ENCODE measurements at places on chromosomes 6 and 20.

GRCh38 chr6:111558690-111559187 lies 46.9 kb downstream of the TRAF3IP2 start:
- DNase-seq, result no peak

- no peak for DNase-seq
Observed at GRCh38 chr6:53119349-53119748, 29.3 kb downstream of the GCM1 start.

GRCh38 chr6:19279273-19279684 lies 557.9 kb upstream of the ID4 start:
- DNase-seq, result no peak

DNA sequence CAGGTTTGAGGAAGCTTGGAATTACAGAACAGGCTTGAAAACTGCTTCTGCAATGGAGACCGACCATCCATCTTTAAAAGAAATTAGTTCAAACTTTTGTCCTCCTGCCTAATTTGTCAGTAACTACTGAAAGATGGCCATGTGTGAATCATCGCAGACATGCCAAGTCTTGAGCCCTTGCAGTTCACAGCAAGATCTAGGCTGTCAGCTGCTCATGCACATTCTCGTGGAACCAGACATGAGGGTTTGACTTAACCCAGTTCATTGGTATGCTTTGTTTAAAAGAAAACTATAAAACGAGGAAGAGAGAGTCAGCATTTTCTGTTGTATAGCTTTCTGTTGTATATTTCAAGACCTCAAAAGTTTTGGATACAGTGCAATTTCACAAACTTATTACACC lies 74.0 kb upstream of the SAMD5 start:
- no peak for DNase-seq

- DNase-seq, result no peak
Observed at GRCh38 chr20:50415021-50415515, 95.1 kb upstream of the PTPN1 start.

Data from GM04503 (cell line).